ENCODE measurements at places on chromosomes 2 and 18. TPM values are rescaled to one million over a fixed set of nuclear protein-coding genes. Genes with fewer than 3 reads are reported as not detected.

CCDC68 gene
- 0.56 TPM for total RNA-seq

TMEM200C gene
- 4.8 TPM for total RNA-seq

- peak; percentile 85 for DNase-seq
- H3K27me3 ChIP-seq, result peaks cover 11% of the 10 kb centered on the region
- H3K27ac ChIP-seq, result peak overlapping the region; percentile 54
Observed at GRCh38 chr2:104658144-104658835, 195.6 kb upstream of the POU3F3 start.

RRM2 gene
- 60.2 TPM for total RNA-seq

- H3K4me3 ChIP-seq, result no peak overlapping the region
- H3K36me3 ChIP-seq, result no peaks in the 10 kb centered on the region
- no peak for DNase-seq
- H3K27me3 ChIP-seq, result no peaks in the 10 kb centered on the region
Observed at GRCh38 chr2:25490217-25490616, 148.5 kb upstream of the DNMT3A start.

DNA sequence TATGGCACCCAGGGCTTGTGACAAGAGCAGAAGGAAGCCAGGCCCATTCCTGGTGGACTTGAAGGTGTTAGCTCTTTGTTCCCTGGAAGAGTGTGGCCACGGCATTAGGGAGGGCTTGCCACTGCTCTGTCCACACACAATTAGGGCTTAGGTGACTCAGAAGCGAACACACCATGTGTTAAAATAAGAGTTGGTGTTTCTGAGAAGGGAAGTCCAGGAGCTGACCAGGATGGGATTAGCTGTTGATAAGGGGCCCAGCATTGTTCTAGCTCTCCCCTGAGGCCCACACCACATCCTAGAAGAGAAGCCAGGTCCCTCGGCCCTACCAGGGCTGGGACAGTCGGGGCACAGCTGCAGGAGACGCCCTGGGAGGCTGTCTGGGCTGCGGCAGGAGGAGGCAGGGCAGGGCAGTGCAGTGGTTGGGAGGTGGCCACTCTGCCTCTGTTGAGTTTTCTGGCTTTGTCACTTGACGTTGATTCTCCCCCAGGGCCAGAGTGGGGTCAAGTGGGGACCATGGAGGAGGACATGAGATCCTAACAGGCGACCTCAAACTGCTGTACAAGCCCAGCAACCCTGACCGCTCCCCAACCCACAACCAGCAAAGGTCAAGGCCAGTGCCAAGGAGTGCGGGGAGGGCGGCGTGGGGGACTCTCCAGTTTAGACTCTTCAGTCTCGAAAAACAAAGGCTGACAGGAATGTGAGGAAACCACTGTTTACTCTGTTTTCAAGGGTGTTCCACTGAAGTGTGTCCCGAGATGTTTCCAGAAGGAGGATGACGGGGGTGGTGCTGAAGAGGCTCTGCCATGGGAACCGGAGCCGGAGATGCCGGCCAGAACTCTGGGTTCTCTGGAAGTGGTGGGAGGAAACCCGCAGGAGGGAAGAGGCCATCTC lies 16.8 kb downstream of the GNLY start:
- DNase-seq, result no peak
- H3K36me3 ChIP-seq, result no peaks in the 10 kb centered on the region
- peaks cover 13% of the 10 kb centered on the region for H3K4me1 ChIP-seq
- H3K27me3 ChIP-seq, result no peaks in the 10 kb centered on the region
- H3K4me3 ChIP-seq, result no peak overlapping the region
- H3K27ac ChIP-seq, result no peak overlapping the region

- H3K4me3 ChIP-seq, result no peak overlapping the region
- peak; percentile 60 for DNase-seq
- no peaks in the 10 kb centered on the region for H3K27me3 ChIP-seq
- no peak overlapping the region for H3K27ac ChIP-seq
- no peaks in the 10 kb centered on the region for H3K36me3 ChIP-seq
- no peaks in the 10 kb centered on the region for H3K4me1 ChIP-seq
Observed at GRCh38 chr2:111710613-111711012, 173.4 kb downstream of the ANAPC1 start.

GRCh38 chr2:38643021-38643671 lies 22.8 kb upstream of the GALM start:
- DNase-seq, result no peak
- H3K36me3 ChIP-seq, result no peaks in the 10 kb centered on the region
- H3K4me3 ChIP-seq, result no peak overlapping the region
- no peak overlapping the region for H3K27ac ChIP-seq
- H3K4me1 ChIP-seq, result no peaks in the 10 kb centered on the region

- H3K4me3 ChIP-seq, result no peak overlapping the region
- DNase-seq, result no peak
- no peaks in the 10 kb centered on the region for H3K4me1 ChIP-seq
- no peaks in the 10 kb centered on the region for H3K36me3 ChIP-seq
- H3K27me3 ChIP-seq, result no peaks in the 10 kb centered on the region
- no peak overlapping the region for H3K27ac ChIP-seq
Observed at GRCh38 chr2:235591921-235592320, 98.1 kb downstream of the AGAP1 start.

- no peaks in the 10 kb centered on the region for H3K36me3 ChIP-seq
- no peaks in the 10 kb centered on the region for H3K27me3 ChIP-seq
- H3K4me3 ChIP-seq, result no peak overlapping the region
- no peaks in the 10 kb centered on the region for H3K4me1 ChIP-seq
Observed at GRCh38 chr2:205883965-205884364, 201.7 kb downstream of the NRP2 start.

DNA sequence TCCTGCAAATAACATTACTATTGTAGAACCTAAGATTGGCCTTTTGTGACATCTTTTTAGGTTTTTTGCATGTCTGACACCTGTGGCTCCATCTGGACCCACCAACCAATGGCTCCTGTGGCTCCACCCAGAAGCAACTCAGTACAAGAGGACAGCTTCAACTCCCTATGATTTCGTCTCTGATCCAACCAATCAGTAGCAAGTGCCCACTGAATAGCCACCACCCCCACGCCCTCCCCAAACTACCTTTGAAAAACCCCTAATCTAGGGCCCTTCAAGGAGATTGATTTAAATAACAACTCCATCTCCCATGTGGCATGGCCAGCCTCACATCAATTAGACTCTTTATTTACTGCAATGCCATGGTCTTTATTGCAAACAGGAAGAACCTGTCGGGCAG lies 23.6 kb downstream of the MPP4 start:
- peak; percentile 63 for DNase-seq
- no peaks in the 10 kb centered on the region for H3K36me3 ChIP-seq
- no peaks in the 10 kb centered on the region for H3K4me1 ChIP-seq
- H3K27ac ChIP-seq, result no peak overlapping the region
- H3K4me3 ChIP-seq, result no peak overlapping the region
- no peaks in the 10 kb centered on the region for H3K27me3 ChIP-seq

DNA sequence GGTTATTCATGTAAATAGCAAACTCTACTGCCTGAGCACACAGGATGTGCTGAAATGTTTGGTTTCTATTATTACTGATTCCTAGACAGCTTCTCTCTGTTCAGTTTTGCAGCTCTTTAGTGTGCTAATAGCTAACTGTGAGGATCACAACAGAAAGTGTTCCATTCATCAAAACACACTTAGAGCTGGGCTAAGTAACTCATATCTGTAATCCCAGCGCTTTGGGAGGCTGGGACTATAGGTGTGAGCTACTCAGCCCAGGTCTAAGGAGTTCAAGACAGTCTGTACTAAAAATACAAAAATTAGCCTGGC lies 63.2 kb downstream of the MOGAT1 start:
- no peak overlapping the region for H3K4me3 ChIP-seq
- H3K36me3 ChIP-seq, result no peaks in the 10 kb centered on the region
- H3K4me1 ChIP-seq, result no peaks in the 10 kb centered on the region
- peaks cover 70% of the 10 kb centered on the region for H3K27me3 ChIP-seq
- no peak for DNase-seq
- H3K27ac ChIP-seq, result peak overlapping the region; percentile 50

AQP12A gene
- not detected for total RNA-seq

GRCh38 chr2:18123577-18123976 lies 245.1 kb downstream of the KCNS3 start:
- no peak for DNase-seq
- H3K4me3 ChIP-seq, result no peak overlapping the region
- H3K36me3 ChIP-seq, result no peaks in the 10 kb centered on the region
- no peaks in the 10 kb centered on the region for H3K27me3 ChIP-seq
- no peaks in the 10 kb centered on the region for H3K4me1 ChIP-seq

DNA sequence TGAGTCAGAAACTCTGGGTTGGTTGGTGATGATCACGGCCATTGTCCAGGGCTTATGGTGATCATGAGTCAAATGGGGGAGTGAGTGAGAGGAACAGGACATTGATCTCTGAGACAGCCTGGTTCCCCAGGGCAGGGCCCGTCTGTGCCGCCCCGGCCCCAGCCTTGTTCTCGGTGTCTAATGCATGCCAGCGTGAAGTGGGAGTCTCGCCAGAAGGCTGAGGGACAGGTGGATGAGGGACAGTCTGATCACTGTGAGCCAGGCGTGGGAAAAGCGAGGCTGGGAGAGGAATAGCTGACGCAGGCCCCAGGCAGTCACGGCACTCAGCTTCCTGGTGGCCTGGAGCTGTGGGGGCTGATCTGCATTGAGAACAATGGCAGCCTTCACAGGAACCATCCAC lies 208.3 kb upstream of the HDAC4 start:
- H3K27me3 ChIP-seq, result no peaks in the 10 kb centered on the region
- no peaks in the 10 kb centered on the region for H3K36me3 ChIP-seq
- peak overlapping the region; percentile 36 for H3K27ac ChIP-seq
- H3K4me3 ChIP-seq, result no peak overlapping the region

- H3K27ac ChIP-seq, result no peak overlapping the region
- no peaks in the 10 kb centered on the region for H3K4me1 ChIP-seq
- no peaks in the 10 kb centered on the region for H3K36me3 ChIP-seq
- H3K27me3 ChIP-seq, result no peaks in the 10 kb centered on the region
- no peak for DNase-seq
- H3K4me3 ChIP-seq, result no peak overlapping the region
Observed at GRCh38 chr2:187297801-187298200, 150.3 kb downstream of the CALCRL start.

DNA sequence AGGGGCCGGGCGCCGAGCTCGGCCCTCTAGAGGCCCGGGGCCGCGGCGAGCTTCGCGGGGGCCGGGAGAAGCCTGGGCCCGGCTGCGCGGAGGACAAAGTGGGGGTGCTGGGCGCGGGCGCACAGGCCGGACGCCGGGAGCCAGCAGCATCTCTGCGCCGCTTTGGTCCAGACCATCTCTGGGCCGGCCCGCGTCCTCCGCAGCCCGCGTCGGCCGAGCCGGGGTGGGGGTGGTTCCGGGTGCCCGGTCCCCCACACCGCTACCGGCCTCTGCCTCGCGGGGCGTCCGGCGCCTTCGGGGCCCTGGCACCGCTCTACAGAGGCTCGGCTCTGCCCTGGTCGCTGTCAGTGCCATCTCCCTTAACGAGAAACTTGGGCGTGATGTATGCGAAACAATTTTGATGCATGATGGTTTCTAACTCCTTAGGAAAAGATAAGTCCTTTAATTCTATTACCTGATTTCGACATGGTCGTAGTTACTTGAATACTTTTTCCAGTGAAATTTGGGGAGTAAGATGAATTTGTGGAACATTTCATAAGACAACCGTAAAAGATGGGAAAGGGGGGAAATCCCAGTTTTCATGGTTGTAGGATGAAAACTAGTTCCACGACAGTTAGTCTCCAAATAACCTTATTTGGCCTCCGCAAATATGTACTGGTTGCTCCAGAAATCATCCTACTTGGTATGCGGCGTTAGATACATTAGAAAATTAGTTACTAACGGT lies 562 bp downstream of the TWSG1 start:
- H3K4me1 ChIP-seq, result no peaks in the 10 kb centered on the region
- H3K36me3 ChIP-seq, result peaks cover 22% of the 10 kb centered on the region
- H3K4me3 ChIP-seq, result peak overlapping the region; percentile 85
- no peak for DNase-seq

DNA sequence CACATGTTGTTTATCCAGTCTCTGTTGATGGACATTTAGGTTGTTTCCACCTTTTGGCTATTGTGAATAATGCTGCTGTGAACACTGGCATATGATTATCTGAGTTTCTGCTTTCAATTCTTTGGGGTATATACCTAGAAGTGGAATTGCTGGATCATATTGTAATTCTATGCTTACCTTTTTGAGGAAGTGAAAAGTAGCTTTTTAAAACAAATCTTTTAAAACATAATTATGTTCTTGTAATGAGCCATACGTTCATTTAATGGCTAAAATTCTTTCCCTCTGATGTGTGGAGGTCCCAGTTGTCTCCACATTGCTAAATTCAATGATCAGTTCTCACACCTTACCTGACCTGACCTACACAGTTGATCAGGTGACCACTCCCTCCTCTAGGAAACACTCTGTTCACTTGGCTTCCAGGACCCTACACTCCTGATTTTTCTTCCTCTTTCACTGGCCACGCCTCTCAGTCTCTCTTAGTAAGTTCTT lies 27.8 kb upstream of the SERTAD2 start:
- H3K27ac ChIP-seq, result no peak overlapping the region
- peaks cover 6% of the 10 kb centered on the region for H3K4me1 ChIP-seq
- no peaks in the 10 kb centered on the region for H3K27me3 ChIP-seq
- H3K36me3 ChIP-seq, result no peaks in the 10 kb centered on the region
- H3K4me3 ChIP-seq, result no peak overlapping the region

IFIH1 gene
- total RNA-seq, result 0.13 TPM

- H3K4me1 ChIP-seq, result no peaks in the 10 kb centered on the region
- DNase-seq, result no peak
- H3K4me3 ChIP-seq, result no peak overlapping the region
- no peak overlapping the region for H3K27ac ChIP-seq
- H3K27me3 ChIP-seq, result no peaks in the 10 kb centered on the region
Observed at GRCh38 chr18:42606886-42607495, 508.5 kb downstream of the RIT2 start.

OSR1 gene
- 0.29 TPM for total RNA-seq

COPS7B gene
- 77.5 TPM for total RNA-seq

- H3K27ac ChIP-seq, result no peak overlapping the region
- peaks cover 15% of the 10 kb centered on the region for H3K4me1 ChIP-seq
- no peak overlapping the region for H3K4me3 ChIP-seq
- no peaks in the 10 kb centered on the region for H3K36me3 ChIP-seq
Observed at GRCh38 chr2:101779656-101780055, 82.1 kb downstream of the MAP4K4 start.

GRCh38 chr2:44715671-44716081 lies 225.8 kb upstream of the SIX3 start:
- no peaks in the 10 kb centered on the region for H3K4me1 ChIP-seq
- DNase-seq, result peak; percentile 68
- no peak overlapping the region for H3K27ac ChIP-seq
- peaks cover 21% of the 10 kb centered on the region for H3K36me3 ChIP-seq
- H3K27me3 ChIP-seq, result no peaks in the 10 kb centered on the region

POMC gene
- total RNA-seq, result 12.4 TPM

DNA sequence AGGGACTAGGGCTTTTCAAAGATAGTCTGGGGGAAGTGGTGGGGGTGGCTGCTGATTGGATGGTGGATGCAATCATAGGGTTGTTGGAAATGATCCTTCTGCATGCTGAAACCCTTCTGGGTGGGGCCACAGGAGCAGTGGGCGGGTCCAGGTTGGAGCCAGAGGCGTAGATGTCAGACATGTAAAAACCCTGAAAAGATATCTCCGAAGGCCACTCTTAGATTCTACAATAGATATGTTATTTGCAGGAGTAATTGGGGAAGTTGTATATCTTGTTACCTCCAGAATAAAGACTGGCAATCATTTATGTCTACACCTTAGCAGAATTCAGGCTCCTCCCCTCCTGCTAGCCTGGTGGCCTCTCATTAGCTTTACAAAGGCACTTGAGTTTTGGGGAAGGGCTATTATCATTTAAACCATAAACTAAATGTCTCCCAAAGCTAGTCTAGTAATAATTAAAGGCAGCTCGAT lies 8.2 kb upstream of the FAM98A start:
- H3K27me3 ChIP-seq, result no peaks in the 10 kb centered on the region
- no peaks in the 10 kb centered on the region for H3K4me1 ChIP-seq
- H3K27ac ChIP-seq, result no peak overlapping the region
- no peaks in the 10 kb centered on the region for H3K36me3 ChIP-seq

LOXL3 gene
- total RNA-seq, result 6.9 TPM

All from endodermal cell (in vitro differentiated cells).